ENCODE measurements at places on chromosomes 16 and 17.

DNA sequence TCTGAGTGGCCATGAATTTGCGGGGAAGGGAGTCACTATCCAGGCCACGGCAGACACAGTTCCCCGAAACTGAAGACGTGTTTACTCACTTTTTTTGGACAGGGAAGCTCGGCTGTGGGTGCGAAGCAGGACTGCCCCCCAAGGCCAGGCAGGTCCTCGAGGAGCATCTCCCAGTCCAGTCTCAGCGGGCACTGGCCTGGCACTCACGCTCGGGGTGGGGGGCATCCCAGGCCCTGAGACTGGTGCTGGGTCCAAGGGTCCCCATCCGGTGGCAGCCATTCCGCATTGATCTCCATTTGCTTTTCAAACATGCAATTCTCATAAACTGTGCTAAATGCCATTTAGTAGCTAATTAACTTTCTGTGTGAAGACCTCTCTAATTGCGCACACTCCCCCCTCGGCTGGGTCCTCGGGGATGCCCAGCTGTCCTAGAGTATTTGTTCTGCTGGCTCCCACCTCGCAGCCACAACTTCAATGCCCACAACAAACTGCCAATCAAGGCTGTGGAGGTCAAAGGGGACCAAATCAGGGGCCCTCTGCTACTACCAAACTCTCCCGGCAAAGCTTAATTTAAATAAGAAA is 50.2 kb downstream of the TBC1D16 start:
- DNase-seq = no peak

DNA sequence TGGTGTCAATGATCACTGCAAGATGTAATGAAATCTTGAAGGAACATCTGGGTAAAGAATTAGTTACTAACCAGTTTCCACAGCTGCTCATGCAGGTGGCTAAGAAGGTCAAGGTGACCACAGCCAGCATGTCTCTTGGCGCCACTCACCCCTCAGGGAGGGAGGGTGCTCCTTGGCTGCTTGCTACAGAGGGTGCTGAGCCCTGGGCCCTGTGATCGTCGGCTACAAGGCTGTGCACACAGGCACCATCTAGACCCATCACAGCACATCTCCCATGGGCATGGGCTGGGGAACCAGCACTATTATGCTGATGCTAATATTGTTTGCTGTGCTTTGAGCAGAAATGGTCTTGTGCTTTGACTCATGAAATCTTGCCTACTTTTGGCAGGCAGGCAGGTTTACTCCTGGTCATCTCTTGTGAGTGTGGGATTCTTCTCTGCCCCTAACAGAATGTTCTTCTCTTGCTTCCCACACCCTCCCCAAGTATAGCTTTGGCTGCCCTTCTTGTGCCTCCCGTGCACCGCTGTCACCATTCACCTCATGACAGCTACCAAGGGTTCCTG is 36.4 kb downstream of the TXNDC11 start:
- no peak for DNase-seq

DNA sequence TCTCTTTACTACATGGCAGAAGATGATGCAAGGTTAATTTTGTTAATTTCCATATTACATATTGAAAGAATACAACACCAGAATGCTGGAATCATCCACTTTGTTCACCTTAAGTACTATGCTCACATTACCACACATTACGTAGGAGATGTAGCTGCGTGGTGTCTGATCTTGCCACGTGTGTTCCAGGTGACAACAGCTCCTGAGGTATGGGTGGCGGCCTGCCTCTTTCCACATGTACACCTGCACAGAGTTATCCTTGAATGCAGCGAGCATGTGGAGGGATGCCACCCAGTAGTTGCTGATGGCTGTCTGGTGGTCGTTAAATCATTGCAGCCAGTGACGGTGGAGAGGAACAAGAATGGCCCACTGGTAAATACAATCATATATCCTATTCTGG is 740.5 kb upstream of the EEF2KMT start:
- DNase-seq = no peak

DNA sequence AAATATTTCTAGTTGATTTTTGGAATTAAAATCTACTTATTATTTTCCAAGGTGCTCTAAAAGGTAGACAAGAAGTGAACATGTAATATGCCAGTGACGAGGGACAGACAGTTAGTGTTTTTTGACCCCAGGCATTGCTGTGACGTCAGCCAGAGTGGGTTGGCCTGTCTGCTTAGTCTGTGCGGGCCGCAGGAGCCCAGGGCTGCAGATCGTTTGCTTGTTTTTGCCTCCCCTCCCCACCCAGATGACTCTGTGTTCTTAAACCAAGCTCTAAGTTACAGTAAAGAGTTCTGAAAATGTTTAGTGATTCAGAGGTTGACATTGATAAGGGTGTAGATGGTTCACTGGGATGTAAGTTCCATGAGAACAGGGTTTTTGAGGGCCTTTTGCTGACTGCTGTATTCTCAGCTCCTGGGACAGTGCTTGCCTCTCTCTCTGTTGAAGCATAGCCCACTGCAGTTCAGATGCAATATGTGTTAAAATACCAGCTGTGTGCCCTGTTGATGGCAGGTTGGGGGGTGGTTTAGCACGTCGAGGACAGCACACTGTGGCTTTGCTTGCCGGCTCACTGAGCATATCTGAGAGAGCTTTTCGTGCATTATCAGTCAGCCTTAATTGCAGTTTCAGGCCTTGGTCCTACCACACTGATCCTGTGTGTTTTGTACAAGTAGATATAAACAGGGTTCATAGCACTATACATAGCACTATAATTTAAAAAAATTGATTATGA is 64.8 kb downstream of the SEC14L1 start:
- DNase-seq = no peak

GRCh38 chr17:62562656-62563055 is 64.8 kb upstream of the MRC2 start:
- DNase-seq = no peak

- DNase-seq = no peak
These were observed 283.1 kb downstream of the SEC14L1 start for GRCh38 chr17:77423589-77424451.

DNA sequence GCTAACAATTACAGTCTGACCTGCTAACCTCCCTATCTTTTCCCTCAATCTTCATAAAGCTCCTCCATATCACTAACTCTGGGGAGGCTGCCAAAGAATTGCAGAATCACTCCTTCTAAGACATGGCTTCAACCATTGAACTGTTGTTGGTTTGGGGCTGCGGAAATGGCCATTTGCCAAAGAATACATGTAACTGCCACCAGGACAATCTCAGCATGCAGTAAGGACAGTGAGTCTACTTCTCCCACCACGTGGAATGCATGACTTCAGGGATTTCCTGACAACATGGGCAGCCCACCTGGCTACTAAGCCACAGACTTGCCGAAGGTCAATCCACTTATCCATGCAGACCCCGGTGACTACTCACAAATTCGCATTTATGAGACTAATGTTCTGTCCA is 104.3 kb upstream of the NUDT7 start:
- no peak for DNase-seq

DNA sequence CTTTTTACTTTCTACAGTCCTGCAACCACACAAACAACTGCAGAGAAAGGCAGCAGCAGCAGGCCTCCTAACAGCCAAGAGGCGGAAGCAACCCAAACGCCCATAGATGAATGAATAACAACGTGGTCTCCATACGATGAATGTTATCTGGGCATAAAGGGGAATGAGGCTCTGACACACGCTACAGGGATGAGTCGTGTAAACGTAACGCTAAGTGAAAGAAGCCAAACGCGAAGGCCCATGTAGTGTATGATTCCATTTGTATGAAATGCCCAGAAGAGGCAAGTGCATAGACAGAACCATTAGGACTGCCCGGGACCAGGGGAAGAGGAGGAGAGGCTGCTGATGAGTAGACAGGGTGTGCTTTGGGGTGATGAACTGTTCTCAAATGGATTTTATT is 94.8 kb upstream of the DNAH17 start:
- no peak for DNase-seq

DNA sequence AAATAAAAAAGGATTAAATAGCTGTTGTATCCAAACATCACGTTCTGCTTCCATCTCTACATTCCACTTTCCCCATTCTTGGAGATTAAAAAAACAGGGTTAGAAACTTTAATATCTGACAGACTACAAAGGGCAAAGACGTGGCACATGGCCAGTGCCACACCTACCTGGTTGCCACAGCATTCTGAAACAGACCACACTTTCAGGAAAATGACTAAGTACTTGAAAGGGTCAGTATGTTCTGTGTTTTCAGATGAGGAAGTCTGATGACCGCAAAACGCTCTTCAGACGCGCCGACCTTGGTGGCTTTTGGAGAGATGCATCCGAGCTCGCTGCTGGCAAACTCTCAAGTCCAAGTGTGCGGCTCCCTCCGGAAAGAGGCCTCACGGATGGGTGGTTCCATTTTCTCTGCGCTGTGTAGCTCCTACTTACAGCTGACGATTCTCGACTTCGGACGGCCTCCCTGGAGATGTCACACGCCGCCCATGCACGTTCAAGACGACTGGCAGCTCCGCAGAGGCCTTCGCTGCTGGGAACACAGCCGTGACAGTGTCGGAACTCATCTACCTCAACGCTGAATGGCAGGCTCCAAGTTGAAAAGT is 15.5 kb downstream of the MAP1LC3B start:
- no peak for DNase-seq

DNA sequence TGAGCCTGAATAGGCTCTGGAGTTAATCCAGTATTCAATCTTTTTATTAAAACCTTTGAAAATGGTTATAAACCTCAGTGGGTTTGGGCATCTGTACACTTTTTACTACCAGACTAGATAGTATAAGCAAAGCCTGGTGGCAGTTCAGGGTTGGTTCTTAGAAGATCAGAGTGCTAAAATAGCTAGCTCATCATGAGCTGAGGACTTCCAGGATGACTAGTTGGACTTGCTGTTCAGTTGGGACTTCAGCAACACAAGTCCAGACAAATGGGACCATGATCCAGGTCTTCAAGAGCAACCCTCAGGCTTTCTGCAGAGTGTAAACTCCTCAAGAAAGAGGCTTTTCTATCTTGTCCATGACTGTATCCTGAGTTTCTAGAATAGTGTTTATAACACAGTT is 1.2 kb upstream of the ZNF19 start:
- no peak for DNase-seq
